ENCODE measurements at places on chromosomes 5 and 9.

DNA sequence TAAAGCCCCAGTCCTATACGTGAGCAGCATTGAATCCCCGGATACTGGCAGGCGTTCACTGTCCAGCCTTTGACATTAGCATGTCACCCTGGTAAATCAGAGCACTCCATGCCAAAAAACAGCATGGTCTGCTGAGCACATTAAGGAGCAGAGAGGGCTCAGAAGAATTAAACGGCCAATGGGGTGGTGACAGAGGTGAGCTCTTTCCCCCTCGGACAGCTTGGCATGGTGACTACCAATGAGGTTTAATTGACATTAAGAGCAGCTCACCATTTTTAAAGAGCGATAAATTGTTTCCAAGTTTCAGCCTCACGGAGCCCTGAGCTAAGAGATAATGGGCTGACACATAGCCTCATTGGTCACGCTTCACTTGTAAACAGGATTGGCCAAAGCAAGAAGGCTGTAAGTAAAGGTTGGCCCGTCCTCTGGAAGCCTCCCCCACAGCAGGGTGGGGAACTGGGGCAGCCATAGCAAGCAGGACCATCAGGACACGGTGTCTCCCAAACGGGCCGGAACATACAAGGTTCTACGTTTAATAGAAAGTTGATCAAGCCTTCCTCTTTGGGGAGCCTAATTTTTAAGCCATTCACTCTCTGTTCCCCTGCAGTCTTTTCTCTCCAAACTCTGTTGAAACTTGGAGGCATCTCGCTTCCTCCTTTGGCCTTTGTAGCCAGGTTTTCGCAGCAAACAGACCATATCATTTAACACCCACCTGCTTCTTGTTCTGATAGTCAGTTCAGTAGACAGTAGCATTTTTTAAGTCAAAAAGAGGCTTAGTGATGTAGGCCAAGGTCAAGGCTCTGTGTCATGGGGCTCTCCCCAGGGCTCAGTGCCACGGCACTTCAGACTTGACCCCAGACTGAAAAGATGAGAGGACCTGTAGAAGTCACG, 25.9 kb downstream of the QRFP start:
- no peak for DNase-seq

- no peak for DNase-seq
Observed at GRCh38 chr9:114694146-114694545, 12.2 kb upstream of the TEX48 start.

- no peak for DNase-seq
Observed at GRCh38 chr5:34494111-34494755, 161.9 kb upstream of the RAI14 start.

DNA sequence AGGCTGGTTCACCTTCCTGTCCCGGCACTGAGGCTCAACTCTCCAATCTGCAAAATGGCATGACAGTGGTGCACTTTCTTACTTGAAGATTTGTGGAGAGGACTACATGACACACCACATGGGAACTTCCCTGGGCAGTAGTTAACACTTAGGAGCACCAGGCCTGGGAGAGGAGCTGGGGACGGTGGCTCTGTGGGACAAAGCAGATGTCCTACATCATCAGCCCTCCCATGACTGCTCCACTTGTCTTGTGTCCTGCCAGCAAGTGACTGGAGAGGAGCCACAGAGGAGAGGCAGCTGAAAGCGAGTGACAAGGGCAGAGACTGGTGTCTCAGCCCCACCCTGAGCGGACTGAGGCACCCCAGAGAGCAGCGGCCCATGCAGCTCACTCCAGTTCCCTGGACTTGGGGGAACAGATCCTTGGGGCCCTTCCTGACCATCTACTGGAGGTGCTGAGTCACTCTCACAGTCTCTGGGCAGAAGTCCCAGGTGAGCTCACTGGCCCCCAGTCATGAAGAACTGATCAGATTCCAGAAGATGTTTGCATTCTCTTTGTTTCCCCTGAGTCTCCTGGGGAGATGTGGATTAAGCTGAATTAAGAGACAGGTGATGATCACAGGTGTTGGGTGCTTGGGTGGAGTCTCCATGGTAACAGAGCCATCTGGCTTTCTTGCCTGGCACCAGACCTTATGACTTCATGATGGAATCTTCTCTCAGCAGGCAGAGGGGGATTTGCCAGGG, 13.2 kb upstream of the SLC25A48 start:
- DNase-seq: no peak

DNA sequence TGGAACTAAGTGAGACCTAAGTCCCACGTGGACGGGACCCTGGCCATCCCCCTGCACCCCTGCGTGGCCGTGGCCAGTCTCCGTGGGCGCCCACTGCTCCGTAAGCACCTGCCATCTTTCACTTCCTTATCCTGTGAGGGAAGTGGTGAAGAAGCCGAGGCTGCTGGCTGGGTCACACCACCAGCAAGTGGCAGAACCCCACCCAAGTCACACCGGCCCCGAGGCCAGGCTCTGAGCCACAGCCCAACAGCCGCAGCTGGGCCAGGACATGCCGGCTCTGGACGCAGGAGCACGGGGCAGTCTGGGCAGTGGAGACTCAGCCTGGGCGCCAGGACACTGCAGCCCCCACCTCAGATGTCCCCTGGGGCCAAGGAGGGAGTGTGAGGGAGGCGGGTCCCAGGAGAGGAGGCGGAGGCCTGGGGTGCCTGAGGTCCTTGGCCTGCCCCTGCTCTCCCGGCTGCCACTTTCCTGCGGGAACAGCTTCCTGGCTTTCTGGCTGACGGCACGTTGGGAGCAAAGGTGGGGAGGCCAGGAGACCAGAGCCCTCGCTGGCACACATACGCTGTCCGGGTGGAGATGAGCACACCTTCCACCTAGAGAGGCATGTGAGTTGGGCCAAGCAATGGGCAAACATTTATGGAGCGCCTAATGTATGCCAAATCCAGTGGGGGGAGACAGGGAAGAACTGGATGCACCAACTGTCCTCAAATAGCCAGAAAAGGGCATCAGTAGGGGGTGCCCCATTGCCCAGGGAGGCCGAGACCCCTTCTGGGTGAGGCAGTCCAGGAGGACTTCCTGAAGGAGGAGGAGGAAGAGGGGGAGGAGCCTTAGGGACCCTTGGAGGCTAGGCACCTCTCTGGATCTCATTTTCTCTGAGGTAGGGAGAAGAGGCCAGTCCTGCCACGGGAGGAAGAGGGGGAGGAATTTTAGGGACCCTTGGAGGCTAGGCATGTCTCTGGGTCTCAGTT, 43.9 kb upstream of the EGFL7 start:
- no peak for DNase-seq

GRCh38 chr5:168852329-168852728, 273.2 kb upstream of the PANK3 start:
- DNase-seq: no peak

DNA sequence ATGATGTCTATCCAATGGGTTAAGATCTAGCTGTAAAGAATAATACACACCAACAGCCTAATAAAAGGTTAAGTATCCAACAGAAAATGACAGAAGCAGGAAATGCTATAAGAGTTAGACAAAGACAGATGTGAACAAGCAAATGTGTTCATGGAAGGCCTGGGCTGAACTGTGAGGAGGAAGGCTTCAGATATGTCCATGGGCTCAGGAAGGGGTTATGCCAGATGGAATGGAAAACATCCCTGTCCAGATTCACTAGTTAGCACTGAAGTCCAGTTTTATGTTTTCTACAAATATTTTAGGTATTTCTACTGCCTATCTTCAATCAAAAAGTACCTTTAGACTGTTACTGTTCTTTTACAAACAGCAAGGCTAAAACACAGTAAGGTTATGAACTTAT, 27.1 kb downstream of the ERAP1 start:
- DNase-seq: no peak

DNA sequence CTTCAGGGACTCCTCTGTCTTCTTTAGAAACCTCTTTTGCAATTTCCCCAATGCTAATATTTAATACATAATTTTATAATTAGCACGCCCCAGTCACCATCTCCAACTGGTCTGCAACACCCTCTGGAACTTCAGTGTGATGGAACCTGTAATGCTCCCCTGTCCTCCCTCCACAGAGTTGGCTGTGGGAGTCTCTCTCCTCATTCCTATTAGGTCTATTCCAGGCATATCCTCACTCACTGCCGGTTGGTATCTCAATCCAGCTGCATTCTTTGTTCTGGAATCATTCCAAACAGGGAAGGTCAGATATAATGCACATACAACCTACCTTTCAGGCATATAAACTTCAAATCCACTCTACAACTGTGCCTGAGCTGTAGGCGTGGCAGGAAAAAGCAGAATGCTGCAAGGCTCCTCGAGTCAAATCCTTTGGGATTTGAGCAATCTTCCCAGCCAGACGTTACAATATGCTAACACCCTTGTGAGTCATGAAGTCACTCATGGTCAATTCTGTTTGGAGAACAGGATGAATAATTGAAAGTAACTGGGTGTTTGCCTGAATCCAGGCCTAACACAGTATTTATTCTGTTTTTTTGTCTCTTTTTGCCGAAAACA, 293.8 kb downstream of the CWC27 start:
- peak; percentile 65 for DNase-seq

- peak; percentile 23 for DNase-seq
Observed at GRCh38 chr5:168600409-168600808, 21.2 kb upstream of the PANK3 start.

DNA sequence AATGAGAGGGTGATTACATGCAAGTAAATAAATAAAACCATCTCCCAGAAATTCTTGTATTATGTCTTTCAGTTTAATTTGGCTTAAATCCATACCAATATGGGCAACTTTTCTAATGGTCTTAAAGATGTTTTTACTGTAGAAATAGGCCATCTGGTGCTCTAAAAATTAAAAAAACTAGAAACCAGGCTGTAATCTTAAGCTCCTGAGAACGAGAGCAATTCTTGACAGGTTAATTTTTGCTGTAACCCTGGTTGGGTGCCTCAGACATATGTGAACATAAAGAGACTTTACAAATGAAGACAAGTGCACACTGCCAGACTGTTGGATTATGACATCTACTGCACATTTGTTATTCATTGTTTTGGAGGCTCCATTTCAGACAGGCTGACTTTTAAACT, 246.8 kb upstream of the DAB2 start:
- no peak for DNase-seq

DNA sequence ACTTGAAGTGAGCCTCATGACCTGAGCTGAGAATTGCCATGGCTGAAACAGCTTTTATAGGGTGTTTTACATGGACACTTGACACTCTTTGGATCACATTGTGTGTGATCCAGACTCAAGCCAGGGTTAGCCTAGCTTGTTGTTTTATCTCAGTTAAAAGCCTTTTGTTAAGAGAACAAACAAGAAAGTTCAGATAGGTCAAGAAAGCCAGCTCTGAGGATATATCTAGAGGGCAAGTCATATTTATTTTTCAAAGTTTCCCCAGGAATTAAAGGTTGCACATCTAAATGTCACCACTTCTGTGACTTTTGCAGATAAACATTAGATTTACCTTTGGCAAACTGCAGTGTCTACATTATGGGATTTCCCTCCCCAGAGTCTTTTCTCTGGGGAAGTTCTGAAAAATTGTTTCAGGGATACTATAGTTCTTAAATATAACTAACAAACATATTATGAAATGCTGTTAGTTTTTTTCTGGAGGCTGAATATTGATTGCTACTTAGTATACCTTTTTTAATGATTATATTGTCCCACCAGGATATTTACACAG, 134.5 kb downstream of the C9orf152 start:
- DNase-seq: no peak

- DNase-seq: peak; percentile 53
Observed at GRCh38 chr5:35136386-35136785, 88.6 kb upstream of the AGXT2 start.

GRCh38 chr9:82549174-82549821, 513.6 kb downstream of the RASEF start:
- no peak for DNase-seq

GRCh38 chr9:111163716-111164389, 125.6 kb upstream of the LPAR1 start:
- no peak for DNase-seq

DNA sequence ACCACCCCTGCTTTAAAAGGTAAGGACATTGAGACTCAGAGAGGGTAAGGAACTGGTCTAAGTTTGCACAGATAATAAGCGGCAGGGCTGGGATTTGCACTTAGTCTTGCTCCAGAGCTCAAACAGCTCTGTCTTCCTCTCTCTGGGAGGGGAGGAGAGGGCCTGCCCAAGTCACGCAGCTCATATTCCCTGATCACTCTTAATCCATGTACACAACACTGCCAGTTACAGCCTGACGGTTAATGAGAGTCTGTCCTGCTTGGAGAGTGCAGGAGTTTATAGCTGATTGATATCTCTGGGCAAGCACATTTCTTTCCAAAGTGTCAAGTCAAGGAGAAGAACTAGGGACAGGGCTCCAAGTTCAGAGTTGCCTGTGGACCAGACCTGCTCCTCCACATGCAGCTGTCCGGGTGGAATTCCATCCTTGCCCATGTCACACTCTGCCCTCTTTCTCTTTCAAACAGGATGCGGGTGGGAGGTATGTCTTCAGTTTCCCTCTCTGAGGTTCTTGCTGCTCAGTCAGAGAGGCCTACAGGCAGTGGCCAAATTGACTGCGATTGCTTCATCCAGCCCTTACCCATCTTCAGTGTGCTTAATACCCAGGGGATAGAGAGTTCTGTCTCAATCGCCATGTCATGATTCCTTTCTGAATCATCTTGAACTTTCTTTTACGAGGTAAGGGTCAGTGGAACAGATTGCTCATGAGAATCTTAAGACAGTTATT, 54.5 kb downstream of the GALNT12 start:
- peak; percentile 66 for DNase-seq

DNA sequence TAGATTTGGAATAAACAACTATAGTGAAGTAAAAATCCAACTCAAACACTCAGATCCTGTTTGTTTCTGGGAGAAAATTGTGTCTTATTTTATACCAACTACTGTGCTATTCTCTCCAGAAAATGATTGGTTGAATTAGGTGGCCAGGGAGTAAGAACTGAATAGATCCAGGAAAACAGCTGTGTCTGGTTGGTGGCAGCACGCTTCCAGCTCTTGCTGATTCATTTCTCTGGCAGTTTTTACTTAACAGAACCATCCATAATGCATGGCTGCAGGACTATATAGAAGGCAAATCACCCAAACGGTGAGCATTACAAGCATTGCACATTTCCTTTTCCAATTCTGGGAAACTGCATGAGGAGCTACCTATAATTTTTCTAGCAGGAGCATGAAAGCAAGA, 29.5 kb downstream of the DMAC1 start:
- DNase-seq: no peak

DNA sequence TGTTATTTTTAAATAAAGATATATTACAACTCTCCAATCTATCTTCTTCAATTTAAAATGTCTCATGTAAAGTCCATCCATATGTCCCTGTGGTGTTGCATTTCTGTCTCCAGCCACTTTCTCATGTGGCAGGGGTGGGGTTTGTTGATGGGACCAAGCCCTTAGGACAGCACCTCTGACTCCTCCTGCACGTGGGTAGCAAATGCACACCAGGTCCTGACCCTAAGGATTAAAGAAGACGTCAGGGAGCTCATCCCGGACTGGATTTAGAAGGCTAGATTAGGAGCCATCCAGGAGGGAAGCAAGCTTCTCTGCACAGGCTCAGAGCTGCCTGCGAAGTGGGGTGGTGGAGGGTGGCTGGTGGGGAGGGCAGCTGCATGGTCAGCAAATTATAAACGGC, 38.9 kb upstream of the FAM120AOS start:
- DNase-seq: no peak
